C1 segment of cervical spinal cord (tissue), 14 donors: ENCODE measurements at places on chromosomes 11 and 22.

DNA sequence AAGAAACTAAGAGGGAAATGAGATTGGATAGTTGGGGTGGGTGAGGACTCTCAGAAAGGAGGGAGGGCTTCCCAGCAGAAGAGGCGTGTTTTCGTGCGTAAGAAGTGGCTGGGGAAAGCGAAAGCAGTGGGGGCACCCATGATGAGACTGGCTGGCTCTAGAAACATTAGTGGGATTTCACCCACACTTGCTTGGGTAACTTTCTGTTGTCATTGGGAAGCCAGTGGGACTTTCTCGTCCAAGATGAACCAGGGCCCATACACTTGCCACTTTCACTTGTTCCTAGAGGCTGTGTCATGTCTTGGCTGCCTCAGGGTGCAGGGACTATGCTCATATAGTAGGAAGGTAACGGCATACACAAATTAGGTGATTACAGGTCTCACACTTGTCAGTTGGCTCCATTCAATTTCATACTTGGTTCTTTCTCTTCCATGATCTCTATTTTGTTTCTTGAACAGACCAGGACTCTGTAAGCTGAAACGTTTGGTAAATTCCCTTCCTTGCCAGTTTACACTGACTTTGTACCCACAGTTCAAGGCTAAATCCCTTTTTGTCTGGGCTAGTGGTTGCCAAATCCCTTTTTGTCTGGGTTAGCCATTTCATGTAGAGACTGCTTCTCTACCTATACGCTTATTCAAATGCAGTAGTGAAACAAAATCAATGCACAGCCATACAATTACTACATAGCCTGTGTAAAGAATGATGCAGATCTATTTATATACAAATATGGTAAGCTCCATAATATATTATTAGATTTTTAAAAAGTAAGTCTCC, 42.0 kb upstream of the CXCR5 start:
- DNase-seq = no peak

DNA sequence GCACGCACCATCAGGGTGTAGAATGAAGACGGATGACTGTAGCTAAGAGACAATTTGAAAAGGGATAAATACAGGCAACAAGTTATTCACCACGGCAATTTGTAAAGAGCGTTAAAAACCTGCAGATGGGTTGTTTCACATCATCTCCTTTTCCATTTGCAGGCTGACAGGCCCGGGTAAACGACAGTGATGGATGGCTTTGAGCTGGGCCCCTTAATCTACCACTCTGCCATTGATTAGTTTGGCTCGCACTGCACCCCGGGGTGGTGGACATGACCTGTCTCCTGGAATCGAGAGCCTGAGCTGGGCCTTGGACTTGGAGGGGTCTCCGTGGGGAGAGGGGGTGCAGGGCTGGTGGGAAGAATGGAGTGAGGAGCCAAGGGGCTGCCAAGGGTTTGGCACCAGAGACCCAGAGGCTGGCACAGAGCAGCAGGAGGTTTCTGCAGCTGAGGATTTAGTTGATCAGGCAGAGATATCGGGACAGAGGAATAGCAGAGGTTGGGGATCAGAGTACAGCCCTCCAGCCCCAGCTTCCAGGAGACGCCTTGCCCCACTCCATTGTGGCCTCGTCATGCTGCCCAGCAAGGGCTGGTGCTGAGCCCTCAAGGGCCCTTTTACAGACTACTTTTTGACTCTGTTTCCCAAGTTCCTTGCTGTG, 110.6 kb upstream of the NECTIN1 start:
- no peak for DNase-seq

DNA sequence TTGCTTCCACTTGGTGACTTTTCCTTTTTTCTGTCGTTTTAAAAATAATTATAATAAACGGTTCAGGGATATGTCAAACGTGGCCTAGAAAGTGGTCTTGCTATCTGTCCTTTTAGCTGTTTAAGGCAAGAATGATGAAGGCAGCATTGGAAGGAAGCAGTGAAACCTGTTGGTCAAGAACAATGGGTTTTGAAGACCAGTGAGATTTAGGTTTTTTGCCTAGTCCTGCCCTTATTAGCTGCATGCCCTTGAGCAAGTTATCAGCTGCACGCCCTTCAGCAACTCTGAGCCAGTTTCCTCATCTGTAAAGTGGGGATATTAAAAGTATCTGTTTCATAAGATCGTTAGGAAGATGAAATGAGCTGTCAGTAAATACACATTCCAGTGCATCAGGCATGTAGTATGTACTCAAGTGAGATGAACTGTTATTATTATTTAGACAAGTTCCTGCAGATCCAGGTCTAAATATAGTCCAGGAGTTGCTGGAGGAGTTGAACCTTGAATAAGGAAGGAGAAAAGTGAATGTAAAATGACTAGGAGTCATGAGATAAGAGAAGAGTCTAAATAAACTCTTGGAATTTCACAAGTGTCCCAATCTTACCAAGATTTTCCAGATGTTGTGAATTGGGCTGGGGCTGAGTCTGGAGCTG, 90.8 kb upstream of the HSD17B12 start:
- no peak for DNase-seq

DNA sequence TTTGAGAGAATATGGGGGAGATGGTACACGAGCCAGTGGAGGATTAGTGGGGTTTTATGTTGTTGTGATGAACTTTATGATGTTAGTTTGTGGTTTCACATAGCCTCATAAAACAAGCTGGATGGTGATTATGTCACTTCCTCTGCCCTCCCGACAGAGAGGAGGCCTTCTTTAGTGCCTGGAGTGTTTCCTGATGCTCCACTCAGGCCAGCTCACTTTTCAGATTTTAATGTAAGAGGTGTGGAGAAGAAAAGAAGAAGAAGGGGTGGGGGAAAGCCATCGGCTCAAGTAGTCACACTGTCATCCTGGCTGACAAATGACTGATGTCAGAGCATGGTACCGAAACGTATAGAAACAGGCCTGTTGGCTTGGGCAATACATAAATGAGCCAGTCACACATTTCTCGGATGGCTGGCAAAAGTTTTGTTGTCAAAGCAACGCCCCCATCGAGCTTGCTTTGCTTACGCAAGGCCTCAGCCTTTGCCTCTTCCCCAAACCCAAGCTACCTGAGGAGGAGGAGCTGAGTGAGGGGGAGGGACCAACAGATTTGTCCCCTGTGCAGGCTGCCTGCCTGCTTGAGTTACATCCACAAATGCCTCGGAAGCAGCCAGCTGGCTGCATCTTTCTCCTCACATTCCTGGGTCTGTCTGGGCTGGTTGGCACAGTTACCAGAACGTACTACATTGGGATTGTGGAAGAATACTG, at the start of gene HEPHL1:
HEPHL1 (plus strand) TSS at position 578 of the 705 bp plus-strand sequence; CDS start at position 593, 15 bp downstream.
- no peak for DNase-seq

GRCh38 chr11:78020246-78020645, 2.8 kb downstream of the KCTD14 start:
- DNase-seq = no peak

DNA sequence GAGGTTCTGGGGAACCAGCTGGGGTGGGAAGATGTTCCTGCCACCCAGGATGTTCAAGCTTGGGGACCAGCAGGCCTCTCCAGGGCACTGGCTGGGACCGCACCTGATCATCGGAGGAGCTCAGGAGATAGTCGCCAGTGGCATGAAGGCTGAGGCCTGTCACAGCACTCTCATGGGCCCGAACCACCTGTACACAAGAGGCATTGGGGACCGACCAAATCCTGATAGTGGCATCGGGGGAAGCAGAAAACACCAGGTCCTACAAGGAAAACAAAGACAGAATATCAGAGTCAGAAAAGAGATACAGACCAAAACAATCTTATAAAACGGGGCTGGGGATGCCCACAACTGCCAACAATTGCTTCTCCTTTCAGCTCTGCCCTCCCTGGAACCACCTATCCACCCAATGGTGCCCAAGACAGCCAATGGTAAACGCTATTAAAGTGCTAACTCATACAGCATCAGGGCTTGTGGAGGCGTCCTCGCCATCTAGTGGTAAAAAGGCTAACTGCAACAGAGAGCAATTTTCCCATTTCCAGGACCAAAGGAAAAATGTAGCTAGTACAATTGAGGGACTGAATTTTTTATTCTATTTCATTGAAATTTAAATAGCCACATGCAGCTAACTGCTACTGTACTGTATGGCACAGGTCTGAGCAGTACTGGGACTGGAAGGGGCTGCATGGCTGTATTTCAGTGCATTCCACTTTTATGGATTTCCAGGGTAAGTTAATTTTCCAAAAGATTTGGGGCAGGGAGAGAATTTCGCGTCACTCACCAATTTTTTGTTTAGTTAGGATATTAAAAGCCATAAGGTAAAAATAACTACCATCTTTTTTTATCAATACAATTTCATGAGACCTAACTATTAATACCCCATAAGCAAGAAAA, 7.1 kb downstream of the PRPF19 start:
- DNase-seq = no peak

GRCh38 chr11:107504981-107505380, 47.4 kb upstream of the CWF19L2 start:
- DNase-seq = no peak

- no peak for DNase-seq
Observed at GRCh38 chr11:110339456-110340250, 43.2 kb upstream of the RDX start.

GRCh38 chr11:91707652-91708482, 516.8 kb upstream of the FAT3 start:
- no peak for DNase-seq

DNA sequence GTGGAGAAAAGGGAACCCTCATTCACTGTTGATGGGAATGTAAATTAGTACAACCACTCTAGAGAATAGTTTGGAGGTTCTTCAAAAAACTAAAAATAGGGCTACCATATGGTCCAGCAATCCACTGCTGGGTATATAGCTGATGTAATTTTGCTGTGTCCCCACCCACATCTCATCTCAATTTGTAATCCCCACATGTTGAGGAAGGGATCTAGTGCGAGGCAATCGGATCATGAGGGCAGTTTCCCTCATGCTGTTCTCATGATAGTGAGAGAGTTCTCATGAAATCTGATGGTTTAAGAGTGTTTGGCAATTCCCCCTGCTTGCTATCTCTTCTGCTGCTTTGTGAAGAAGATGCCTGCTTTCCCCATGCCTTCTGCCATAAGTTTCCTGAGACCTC, 17.1 kb upstream of the OR52M1 start:
- DNase-seq = no peak

- DNase-seq = no peak
Observed at GRCh38 chr11:104784684-104785460, 113.4 kb downstream of the CASP12 start.

- DNase-seq = no peak
Observed at GRCh38 chr22:35864545-35865165, 147.0 kb downstream of the APOL5 start.

DNA sequence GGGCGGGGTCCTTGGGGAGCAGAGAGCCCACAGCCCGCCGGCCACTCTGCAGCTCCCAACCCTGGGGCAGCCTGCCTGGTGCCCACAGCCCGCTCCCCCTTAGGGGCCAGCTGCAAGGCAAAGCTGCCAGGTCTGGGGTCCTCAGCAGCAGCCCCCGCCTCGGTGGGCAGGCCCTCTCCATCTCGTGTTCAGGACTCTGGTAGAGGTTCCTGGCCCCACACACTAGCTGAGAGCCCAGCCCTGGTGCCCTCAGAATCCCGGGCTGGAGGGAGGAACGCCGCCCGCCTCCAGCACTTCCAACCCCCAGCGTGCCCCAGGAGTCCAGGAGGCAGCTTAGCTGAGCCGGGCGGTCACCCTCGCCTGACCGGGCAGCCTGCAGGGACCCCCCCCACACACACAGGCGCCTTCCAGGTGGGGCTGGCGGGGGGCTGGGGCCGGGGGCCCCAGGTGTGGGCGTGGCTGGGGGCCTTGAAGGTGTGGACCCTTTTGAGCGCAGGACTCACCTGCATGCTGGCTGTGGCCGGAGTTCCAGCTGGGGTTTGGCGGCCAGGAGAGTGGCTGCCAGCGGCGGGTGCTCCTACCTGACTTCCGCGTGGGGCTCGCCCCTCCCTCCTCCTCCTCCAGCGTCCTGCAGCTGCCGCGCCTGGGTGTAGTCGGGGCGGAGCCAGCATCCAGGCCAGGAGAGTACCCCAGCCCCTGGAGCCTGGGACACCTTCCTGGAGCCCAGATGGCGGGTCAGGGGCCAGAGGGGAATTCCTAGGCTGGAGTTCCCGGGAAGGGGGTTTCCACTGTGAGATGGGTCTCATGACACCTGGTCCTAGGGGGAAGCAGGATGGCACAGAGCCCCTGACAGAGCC, at the start of gene ANO9:
ANO9 (minus strand) TSS at position 594 of the 857 bp plus-strand sequence; CDS start at position 509, 85 bp downstream.
- no peak for DNase-seq

DNA sequence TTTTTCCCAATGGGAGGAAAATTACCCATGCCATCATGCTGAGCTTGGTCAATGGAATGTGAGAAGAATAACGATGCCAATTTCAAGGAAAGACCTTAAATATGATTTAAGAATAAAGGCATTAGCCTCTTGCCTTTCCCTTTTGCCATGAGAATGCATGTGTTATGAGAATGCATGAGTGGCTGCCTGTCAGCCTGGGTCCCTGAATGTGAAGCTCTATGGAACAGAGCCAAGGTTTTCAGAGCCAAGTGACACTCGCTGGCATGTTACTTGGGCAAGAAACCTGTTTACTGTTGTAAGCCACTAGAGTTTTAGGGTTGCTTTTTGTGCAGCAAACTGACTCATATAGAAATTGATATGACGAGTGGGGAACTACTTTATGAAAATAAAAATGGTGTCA, 75.7 kb downstream of the JRKL start:
- DNase-seq = no peak

DNA sequence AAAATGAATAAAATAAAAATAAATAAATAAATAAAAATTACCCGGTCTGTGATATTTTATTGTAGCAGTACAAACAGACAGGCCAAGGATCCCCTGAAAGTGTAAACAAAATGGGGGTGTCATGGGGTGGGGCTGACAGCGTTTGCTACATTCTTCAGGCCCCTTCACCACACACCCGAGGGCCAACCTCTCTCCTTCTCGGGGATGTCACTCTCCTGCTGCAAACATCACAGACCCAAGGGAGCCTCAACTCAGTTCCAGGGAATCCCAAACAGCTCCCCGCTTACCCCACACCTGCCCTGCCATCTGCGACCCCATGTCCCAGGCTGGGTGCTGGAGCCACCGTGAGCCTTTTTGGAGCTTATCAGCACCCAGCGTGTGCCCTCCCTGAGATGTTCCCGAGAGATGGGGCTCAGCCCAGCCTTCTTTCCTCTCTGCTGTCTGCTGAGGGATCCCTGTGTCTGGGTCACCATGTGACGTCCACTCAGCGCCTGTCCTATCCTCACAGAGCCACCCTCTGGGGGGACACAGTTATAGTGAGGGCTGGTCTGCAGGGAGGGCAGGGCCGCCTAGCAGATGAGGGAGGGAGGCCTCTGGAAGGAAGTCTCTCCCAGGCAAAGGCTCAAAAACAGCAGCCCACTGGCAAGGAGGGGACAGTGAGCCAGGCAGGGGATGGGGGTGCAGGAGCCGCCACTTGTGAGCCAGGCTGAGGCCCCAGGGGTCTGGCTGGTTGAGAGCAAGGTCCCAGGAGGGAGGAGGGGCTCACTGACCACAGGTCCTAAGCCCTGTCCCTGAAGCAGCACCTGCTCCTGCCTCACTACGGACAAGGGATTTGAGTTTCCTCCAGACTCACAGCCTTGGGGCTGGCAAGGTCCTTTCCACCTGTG, 1041.6 kb downstream of the BRD1 start:
- DNase-seq = no peak
